CD4-positive, alpha-beta T cell treated with Interleukin-1 beta for 1 hour (primary cell): ENCODE measurements at places on chromosomes 6 and 20.

GRCh38 chr20:45813006-45813340 is 529 bp downstream of the UBE2C start:
- no peak for DNase-seq

GRCh38 chr20:59429396-59429795 is 129.0 kb downstream of the EDN3 start:
- DNase-seq: no peak

DNA sequence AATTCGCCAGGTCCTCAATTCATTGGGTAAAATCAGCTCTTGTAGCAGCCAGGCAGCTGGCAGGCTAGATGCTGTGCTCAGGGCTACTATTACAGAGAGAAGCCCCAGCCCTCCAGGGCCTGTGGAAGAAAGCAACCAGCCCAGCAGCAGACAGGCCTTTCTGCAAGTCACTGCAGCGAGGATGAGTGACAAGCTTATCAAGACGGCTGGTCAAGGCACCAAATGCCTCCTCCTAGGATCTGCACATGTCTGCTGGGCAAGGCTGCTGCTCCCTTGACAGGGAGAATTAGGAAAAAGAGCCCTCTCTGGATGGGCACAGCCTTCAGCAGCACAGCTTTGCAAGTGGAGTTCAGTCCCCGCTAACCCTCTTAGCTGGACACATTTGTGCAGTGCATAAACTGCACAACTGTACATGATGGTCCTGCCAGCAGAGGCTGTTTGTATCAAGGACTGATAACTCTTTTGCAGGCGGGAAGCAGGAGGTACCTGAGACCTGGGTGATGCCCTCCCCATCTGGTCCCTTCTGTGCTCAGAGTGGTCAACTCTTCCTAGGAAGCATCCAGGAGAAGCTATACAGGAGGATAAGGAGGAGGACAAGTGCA is 89.9 kb downstream of the CDC5L start:
- no peak for DNase-seq

- peak; percentile 44 for DNase-seq
Observed at GRCh38 chr6:129370268-129370916, 339.6 kb downstream of the ARHGAP18 start.

GRCh38 chr20:50470264-50470858 is 39.8 kb upstream of the PTPN1 start:
- no peak for DNase-seq

GRCh38 chr20:20450521-20450920 is 82.6 kb downstream of the INSM1 start:
- DNase-seq: no peak

DNA sequence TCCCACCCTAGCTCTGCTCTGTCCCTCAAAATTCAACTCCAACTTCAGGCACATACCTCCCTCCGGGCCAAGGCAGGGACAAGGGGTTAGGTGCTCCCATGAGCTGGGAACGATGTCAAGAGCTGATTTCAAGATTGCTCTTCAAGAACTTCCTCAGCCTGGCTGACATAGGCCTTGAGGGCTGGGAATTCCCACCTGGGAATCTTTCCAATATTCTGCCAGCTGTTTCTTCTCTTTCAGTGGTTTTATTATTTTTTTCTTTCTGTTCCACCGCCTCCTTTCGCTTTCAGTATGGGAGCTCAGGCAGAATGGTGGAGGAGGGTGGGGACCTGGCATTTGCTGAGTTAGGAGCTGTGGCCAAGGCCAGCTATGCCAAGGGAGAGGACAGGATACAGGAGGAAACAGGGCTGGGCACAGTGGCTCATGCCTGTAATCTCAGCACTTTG is 33.7 kb downstream of the SRSF3 start:
- DNase-seq: no peak

- DNase-seq: no peak
Observed at GRCh38 chr6:22049002-22049401, 247.8 kb downstream of the PRL start.

- no peak for DNase-seq
Observed at GRCh38 chr20:63015662-63016361, 9.0 kb upstream of the BHLHE23 start.
